H7 (cell line): ENCODE measurements at places on chromosomes 5 and 9.

DNA sequence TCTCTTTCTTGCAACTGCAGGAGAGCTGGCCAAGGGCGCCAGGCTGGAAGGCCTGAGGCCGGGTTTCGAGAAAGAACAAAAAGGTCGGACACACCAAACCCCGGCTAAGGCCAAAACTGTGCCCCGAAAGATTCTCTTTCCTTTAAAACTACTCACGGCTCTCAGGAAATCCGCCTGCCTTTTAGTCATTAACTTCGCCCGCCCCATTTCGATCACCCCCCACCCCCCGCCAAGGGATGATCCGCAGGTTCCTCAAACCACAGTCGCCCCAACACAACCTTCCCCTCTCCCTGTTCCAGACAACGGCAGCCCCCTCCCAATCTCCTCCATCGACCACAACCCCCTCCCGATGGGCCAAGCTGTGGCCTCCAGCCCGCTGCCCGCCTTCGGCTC lies 536 bp downstream of the FEM1C start:
- DNase-seq = no peak

DNA sequence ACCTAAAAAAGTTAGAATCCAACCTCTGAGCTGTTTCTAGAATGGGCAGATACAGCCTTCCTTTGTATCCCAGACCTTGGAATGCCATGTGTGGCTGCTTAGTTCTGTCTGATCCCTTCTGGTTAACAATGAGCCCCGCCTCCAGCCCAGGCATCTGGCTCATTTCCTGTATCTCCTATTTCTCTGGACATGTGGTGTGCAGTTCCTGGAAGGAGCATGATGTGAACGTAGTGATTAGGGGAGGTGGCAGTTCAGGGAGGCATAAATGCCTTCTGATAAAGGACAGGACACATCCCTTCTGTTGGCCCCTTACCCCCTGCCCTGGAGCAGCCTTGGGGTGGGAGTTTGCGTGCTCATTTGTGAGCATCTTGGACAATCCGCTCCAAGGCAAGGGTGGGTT lies 243.0 kb downstream of the ZSWIM6 start:
- DNase-seq = no peak

GRCh38 chr9:117276444-117276843 lies 138.4 kb downstream of the ASTN2 start:
- DNase-seq = no peak

DNA sequence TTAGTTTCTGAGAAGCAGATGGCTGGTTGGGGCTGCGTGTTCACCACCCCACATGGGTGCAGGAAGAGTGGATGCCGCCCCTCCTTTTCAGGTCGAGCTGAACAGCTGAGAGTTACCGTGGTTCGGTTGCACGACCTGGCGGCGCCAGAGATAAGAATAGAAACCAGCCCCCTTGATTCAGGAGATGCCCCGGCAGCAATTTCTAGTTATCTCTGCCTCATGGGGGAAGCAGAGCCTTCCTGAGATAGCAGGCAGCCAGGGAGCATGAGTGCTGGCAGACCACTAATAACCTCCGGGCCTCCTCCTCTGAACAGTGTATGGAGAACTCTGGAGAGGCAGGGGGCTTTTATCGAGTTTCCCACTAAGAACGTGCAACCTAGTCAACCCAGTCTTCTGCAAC lies 177.8 kb downstream of the NSG2 start:
- DNase-seq = no peak

DNA sequence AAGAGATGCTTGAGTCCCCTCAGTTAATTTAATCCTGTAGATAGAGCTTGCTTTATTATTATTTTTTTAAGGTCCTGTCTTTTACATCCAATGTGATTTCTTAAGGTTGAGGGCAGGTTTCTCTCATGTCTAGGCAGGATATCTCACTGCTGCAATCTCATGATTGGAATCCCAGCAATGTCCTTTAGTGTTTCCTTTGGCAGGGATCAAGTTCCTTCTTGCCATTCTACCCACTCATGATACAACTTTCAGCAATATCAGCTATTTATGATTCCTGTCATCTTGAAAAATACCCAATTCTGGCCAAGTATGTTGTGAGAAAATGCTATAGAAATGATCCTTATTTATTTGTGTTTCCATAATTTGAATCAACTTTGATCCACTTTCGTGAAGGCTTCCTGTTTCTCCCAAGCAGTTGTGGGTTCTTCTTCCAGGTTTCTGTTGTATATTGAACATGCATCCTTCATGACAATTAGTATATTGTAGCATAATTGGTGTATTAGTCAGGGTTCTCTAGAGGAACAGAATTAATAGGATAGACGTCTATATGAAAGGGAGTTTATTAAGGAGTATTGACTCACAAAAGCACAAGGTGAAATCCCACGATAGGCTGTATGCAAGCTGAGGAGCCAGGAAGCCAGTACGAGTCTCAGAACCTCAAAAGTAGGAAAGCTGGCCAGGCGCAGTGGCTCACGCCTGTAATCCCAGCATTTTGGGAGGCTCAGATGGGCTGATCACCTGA lies 18.4 kb upstream of the VPS13A start:
- no peak for DNase-seq

GRCh38 chr9:133125941-133126696 lies 5.1 kb upstream of the RALGDS start:
- DNase-seq = no peak

DNA sequence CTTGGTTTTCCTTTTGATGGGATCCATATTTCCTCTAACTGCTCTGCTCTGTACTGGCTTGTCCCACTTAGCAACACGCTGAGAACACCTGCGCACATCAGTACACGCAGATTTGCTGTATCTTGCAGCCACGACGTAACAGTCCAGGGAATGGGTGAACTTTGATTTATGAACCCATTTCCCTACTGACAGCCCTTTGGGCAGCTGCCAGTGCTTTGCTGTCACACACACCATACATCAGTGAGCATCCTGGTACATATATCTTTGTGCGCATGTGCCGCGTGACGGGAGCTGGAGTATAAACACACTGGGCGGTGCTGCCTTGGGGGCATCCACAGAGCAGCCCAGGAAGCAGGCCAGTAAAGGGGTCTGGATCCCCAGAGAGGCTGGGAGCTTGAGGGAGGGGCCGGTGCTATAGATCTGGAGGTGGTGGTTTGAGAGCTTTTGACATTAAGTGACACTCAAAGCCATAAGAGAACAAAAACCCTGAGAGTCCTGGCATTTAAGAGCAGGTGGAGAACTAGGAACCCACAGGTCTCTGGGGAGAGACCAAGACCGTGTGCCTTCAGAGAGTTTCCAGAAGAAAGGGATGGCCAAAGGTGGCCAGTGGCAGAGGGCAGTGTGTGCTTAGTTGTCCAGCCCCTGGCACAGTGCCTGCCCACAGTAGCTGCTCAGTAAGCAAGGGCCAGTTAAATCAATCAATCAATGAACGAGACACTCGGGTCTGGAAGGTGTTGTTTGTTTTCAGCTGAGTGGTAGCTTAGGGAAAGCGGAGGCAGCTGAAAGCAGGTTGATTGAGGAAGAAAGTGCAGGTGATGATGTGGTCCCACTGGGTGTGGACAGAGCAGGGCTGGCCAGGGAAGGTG lies 53.7 kb downstream of the LMX1B start:
- DNase-seq = no peak

DNA sequence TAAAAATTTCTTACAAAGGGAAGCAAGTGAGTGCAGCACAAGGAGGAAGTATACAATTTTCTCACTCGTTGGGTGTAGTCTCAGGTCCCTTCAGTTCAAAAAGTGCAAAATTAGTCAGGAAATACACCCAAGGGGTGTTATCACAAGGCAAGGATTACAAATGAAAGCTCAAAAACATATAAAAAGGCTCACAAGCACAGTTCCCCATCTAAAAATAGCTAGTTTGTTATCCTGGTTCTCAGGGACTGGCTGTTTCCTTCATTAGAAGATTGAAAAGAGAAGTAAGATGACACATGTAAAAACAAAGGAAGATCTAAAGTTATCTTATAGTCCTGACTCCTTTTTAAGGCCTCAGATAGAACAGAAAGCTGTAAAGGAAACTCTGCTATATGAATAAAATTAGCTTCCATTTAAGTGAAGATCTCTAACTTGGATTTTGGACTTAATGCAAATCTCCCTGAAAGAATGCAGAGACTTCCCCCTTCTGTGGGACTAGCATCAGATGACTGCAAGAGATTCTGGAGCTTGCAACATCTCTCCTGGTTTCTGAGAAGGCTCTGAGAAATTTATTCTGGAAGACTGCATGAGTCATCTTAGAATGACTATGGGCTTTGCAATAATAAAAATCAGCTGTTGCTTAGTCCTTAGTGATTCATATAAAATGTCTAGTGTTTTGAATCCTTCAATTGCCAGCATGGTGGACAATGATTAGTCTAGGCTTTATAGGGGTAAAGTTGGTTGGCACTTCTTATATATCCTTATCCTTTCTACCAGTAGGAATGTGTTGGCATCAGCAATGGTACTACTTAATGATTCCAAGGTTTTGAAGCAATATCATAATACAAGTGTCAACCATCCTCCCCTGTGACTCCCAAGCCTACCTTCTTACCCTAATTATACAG lies 25.4 kb downstream of the DAB2 start:
- DNase-seq = no peak

DNA sequence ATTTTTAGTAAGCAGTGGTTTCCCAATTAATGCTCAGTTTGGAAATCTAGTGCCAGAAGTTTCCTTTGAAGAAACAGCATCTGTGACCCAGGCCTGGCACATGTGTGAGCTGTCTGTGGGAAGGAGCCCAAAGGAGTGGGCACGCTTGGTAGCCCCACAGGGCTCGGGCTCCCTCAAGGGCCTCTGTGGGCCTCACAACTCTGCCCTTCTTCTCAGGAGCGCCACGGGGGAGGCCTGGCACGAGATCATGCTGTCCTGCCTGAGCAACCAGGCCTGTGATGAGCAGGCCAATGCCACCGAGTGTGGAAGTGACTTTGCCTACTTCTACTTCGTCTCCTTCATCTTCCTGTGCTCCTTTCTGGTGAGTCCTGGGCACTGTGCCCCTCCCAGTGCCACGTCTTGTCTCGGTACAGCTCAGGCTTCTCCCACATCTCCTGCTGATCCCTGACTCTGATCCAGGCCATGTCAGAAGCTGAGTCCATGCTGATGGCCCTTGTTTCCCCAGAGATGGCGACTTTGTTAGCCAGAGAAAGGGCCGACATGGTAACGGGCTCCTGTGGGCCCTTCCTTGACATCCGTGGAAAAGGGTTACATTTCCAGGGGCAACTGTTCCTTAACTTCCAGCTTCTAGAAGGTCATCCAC lies 200.4 kb downstream of the CACNA1B start:
- peak; percentile 11 for DNase-seq

- DNase-seq = no peak
These were observed 9.6 kb upstream of the CCDC171 start for GRCh38 chr9:15543047-15543813.

DNA sequence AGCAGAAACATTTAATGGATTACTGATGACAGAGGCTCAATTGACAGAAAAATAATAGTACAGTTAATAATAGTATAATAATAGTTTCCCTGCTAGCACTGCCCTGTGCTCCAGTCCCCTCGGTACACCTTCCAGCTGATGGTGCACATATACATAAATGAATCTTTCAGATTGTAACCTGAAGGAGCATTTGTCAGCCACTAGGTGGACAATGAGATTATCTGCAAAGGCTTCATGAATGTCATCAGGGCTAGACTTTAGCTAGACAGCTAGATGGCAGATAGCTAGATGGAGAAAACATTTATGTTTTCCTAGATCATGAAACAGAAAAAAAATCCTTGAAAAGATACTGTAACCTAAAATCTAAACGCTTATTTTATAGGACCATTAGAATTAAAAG lies 304.4 kb upstream of the SMC2 start:
- no peak for DNase-seq

DNA sequence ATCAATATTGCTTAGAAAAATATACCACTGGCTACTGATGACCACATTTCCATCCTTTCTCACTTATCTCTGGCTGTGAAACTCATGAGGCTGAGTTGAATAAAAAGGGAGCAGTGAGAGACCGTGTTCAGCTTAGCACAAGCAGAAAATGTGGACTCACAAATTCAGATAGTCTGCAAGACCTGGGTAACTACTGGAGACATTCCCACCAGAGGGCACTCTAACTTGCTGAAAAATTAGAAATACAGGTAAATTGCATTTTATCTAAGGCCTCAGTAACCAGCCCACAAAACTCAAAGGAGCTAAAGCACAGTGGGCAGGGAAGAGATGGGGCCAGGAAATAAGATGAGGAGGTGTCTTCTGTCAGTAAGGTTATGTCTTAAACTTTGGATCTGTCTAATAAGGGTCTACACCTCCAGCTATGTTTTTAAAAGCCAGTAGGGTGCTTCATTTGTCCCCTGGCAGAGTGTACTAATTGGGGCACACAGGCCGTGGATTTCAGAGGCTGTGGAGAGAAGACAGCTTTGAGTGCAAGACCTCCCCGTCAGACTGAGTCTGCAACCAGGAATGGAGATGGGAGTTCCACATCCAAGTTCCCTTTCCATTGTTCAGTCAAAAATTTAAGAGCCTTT lies 8.7 kb upstream of the NDUFB6 start:
- DNase-seq = peak; percentile 64

DNA sequence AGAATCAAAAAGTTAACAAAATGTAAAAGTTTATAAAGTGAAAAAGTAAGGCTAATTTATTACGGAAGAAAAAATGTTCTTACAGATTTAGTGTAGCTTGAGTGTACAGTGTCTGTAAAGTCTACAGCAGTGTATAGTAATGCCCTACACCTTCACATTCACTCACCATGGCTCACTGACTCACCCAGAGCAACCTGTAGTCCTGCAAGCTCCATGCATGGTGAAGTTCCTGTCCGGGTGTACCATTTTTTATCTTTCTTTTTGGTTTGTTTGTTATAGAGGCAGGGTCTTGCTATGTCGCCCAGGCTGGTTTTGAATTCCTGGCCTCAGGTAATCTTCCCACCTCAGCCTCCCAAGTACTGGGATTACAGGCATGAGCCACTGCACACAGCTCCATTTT lies 93.6 kb downstream of the MED27 start:
- no peak for DNase-seq

GRCh38 chr9:74742191-74742790 lies 145.4 kb downstream of the TRPM6 start:
- no peak for DNase-seq

GRCh38 chr5:124748687-124749594 lies 2.5 kb upstream of the ZNF608 start:
- DNase-seq = peak; percentile 81

GRCh38 chr5:175576096-175576495 lies 81.8 kb upstream of the HRH2 start:
- no peak for DNase-seq

DNA sequence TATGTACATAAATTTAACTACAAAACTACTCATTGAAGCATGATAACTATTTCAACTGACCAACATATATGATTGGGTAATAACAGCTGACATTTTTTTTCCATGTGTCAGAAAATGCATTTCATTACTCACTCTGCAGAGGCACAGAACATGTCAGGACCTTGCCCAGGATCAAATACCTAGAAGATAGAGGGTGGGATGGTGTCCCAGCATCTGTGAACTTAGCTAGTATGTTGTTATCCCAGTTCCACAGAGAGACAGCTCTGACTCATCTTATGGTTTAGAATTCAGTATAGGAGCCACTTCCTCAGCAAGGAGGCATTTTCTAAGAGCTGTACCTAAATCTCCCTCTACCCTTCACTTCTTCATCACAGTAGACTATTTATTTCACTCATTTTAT lies 1198.6 kb upstream of the ACO1 start:
- DNase-seq = no peak
